Stimulated activated CD4-positive, alpha-beta T cell treated with anti-CD3 and anti-CD28 coated beads, Interleukin-15, amount 100 ng/mL, for 24 hours (primary cell): ENCODE measurements at places on chromosomes 11 and 22.
A peak's percentile ranks its signal among the peaks of the same experiment; 100 is the strongest.

DNA sequence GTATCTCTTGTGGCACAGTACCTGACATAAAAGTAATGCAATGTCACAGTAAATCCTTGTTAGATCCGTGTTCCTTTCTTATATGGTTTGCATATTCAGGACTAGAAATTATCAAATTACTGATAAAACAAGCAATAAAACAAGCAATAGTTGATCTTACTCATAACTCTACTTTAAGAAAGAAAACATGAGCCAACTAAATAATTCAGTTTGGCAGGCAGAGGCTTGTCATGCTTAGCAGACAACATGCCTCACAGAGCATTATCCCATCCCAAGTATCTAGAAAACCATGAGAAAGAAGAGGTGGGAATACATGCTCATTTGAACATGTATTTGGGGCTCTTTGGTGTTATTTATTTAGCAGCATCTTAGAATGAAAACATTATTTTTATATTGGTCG, 241.9 kb downstream of the SOX6 start:
- no peak for DNase-seq

DNA sequence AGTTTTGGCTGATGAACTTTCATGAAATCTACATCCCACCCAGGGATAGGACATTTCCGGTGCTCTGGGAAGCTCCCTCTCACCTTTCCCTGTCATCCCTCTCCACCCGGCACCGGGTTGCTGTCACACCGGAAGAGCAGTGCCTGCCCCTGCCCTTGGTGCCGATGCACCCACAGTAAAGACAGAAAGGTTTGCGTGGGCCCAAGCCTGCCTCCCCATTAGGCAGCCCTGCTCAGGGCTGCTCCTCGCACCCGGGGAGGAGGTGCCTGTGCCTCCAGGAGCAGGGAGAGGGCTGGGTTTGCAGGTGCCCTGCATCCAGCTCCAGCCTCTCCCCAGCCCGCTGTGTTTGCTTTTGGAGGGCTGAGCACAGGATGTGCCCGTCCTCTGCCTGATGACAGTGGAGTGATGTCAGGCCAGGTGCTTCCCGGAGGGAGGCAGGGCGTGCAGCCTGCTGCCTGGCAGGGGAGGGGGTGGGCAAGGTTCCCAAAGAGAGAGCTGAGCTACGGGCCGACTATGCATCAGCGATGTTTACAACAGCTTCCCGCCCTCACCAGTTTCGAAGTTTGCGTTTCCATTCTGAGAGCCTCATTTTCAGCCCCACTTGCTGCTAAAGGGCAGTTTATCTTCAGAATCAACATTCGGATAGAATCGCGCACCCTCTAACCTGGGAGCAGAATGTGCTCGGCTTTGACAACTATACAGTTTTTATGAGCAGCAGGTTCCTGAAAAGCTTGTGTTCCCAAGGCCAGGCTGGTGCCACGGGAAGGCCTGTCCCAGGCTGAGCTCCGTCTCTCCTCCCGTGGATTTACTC, 83.2 kb upstream of the CLDN5 start:
- DNase-seq = peak; percentile 61

GRCh38 chr22:40341604-40342003, 4.7 kb upstream of the ADSL start:
- no peak for DNase-seq

GRCh38 chr11:76799066-76799804, 16.1 kb downstream of the TSKU start:
- peak; percentile 83 for DNase-seq

- DNase-seq = no peak
Measured at GRCh38 chr11:44527476-44527875, 38.0 kb upstream of the CD82 start.
